ENCODE measurements at places on chromosomes 7 and 10.

- DNase-seq: no peak
Observed at GRCh38 chr7:18123508-18124239, 96.0 kb upstream of the PRPS1L1 start.

- no peak for DNase-seq
Observed at GRCh38 chr10:13347043-13347499, 1.0 kb downstream of the SEPHS1 start.

DNA sequence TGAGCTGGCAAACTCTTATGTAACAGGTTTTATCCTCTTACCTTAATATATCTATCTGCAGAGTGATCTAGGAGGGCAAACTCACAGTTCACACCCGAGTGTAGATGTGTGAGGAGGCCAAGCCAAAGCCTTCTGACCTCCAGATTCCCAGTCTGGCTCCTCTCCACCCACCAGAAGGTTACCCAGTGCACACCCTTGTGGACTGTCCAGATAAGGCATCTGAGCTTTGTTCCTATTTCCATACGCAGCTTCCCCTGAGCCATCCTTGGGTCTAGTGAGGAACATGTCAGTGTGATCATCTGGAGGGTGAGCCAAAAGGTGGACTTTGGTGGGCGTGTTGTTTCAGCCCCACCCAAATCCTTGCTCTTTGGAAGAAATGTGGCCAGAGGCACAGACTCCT is 203.0 kb upstream of the MEOX2 start:
- no peak for DNase-seq

DNA sequence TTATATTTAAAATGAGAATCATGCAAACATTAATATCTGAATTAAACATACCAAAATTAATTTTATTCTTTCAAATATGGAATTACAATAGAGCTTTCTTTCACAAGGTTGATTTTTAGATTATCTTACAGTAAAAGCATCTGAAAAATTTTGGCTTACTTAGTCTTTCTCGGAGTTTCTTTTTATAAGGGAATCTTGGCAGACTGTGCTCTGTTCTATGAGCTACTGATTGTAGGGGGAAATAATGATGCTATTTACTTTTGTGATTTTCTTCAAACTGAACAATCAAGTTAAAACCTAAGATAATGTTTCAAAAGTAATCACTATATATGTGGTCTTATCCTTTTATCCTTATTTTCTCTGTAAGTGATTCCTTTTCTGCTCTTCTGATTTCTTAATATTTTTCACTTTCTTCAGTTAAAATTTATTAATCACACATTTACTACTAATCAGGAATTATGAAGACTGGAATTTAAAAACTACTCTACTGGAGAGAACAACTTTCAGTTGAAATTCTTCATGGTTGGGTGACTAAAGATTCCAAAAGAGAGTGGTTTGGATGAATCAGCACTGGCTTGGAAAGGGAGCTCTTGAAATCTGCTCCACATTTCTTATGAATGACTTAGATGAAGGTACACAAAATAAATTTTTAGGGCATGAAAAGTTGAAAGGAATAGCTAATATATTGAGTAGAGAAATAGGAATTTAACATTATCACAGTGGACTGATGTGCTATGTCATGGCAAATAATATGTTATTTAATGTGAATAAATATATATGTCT is 103.9 kb downstream of the PPP1R9A start:
- DNase-seq: no peak

- no peak for DNase-seq
Observed at GRCh38 chr10:82736305-82736704, 861.3 kb downstream of the NRG3 start.

DNA sequence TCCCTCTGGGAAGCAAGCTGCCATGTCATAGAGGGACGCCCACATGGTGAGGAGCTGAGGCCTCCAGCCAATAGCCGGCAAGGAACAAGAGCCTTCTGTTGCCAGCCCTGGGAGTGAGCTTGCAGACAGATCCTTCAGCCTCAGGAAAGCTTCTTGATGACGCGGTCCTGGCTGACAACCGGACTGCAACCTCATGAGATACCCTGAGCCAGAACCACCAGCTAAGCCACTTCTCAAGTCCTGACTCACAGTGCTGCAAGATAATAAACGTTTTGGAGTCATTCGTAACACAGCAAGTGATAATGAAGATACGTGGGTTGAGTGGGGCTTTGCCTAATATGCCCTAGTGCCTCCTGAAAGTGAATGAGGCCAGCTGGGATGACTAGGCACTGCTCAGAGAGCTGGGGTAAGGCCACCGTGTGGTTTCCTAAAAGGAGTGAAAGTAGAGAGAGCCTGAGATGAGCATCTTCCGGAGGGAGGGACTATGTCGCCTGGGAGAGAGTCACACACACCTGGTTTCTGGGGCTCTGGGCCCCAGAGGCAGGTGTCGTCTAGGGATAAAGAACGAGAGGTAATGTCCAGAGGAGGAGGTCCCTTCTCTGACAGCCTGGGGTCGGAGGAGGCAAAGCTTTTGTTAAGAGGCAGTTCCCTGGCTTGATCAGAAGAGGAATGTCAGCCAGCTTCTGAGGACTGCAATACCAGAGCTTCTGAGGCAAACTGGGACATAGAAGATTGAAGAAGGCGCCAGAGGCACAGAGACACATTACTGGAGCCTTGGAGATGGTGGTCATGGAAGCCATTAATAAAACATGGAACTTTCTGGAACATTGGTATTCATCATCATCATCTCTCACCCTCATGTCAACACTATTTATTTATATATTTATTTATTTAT is 53.6 kb downstream of the PYROXD2 start:
- peak; percentile 90 for DNase-seq

GRCh38 chr7:585873-586272 is 66.2 kb upstream of the PDGFA start:
- DNase-seq: no peak
